ENCODE measurements at places on chromosomes 7 and 10. TPM values are rescaled to one million over a fixed set of nuclear protein-coding genes. Genes with fewer than 3 reads are reported as not detected.

- H3K36me3 ChIP-seq = no peaks in the 10 kb centered on the region
- peak overlapping the region; percentile 96 for H3K27ac ChIP-seq
- peak overlapping the region; percentile 95 for H3K4me3 ChIP-seq
- H3K4me1 ChIP-seq = peaks cover 39% of the 10 kb centered on the region
These were observed 911 bp upstream of the HNRNPH3 start for GRCh38 chr10:68330852-68331454.

- no peak overlapping the region for H3K4me3 ChIP-seq
- no peaks in the 10 kb centered on the region for H3K27me3 ChIP-seq
- no peak for DNase-seq
- H3K36me3 ChIP-seq = no peaks in the 10 kb centered on the region
- no peak overlapping the region for H3K27ac ChIP-seq
These were observed 2.6 kb upstream of the MYL7 start for GRCh38 chr7:44143646-44144250.

- no peaks in the 10 kb centered on the region for H3K4me1 ChIP-seq
- no peak overlapping the region for H3K4me3 ChIP-seq
- H3K27ac ChIP-seq = no peak overlapping the region
- no peaks in the 10 kb centered on the region for H3K27me3 ChIP-seq
These were observed 130.8 kb downstream of the CUL2 start for GRCh38 chr10:34959321-34959720.

DNA sequence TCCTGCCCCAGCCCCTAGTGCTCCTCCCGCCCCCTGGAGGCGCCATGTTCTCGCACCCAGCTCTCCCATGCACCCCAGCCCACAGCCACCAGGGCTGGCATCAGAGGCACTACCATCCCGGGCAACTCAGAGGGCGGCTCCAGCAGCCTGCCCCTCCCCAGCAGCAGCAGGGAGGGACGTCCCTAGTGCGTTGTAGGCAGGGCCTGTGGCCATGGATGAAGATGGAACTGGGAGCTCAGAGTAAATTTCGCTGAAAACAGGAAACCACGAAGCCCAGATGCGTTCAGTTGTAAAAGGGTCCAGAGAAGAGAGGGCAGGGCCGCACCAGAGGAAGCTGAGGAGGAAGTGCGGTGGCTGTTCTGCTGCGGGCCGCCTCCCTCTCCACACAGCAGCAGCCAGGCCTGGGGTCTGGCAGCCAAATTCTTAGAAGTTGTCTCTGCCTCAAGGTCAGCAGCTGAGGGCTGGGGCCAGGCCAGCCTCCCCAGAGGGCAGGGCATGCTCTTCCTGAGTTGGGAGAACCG is 24.6 kb downstream of the VSIR start:
- peaks cover 100% of the 10 kb centered on the region for H3K4me1 ChIP-seq
- H3K36me3 ChIP-seq = peaks cover 24% of the 10 kb centered on the region
- peak overlapping the region; percentile 39 for H3K4me3 ChIP-seq
- peak; percentile 86 for DNase-seq

DNA sequence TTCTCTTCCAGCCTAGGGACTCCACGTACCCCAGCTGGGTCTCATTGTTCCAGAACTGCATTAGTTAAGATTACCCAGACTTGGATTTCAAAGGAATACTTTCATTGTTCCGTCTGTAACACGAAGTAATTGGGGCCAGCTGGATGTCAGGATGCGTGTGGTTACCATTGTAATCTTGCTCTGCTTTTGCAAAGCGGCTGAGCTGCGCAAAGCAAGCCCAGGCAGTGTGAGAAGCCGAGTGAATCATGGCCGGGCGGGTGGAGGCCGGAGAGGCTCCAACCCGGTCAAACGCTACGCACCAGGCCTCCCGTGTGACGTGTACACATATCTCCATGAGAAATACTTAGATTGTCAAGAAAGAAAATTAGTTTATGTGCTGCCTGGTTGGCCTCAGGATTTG is 21.0 kb downstream of the LRRC17 start:
- no peaks in the 10 kb centered on the region for H3K27me3 ChIP-seq
- no peaks in the 10 kb centered on the region for H3K36me3 ChIP-seq
- H3K4me1 ChIP-seq = no peaks in the 10 kb centered on the region
- no peak overlapping the region for H3K27ac ChIP-seq
- DNase-seq = no peak
- no peak overlapping the region for H3K4me3 ChIP-seq

- H3K36me3 ChIP-seq = no peaks in the 10 kb centered on the region
- no peaks in the 10 kb centered on the region for H3K4me1 ChIP-seq
- no peak overlapping the region for H3K27ac ChIP-seq
These were observed 136.8 kb upstream of the YAE1 start for GRCh38 chr7:39429421-39429820.

The SMKR1 gene
- total RNA-seq = 1.2 TPM

The COX15 gene
- total RNA-seq = 32.1 TPM

- H3K27me3 ChIP-seq = no peaks in the 10 kb centered on the region
- H3K4me3 ChIP-seq = no peak overlapping the region
- H3K4me1 ChIP-seq = no peaks in the 10 kb centered on the region
- H3K27ac ChIP-seq = no peak overlapping the region
- no peaks in the 10 kb centered on the region for H3K36me3 ChIP-seq
These were observed 190.1 kb downstream of the SUGCT start for GRCh38 chr7:40324914-40325313.

DNA sequence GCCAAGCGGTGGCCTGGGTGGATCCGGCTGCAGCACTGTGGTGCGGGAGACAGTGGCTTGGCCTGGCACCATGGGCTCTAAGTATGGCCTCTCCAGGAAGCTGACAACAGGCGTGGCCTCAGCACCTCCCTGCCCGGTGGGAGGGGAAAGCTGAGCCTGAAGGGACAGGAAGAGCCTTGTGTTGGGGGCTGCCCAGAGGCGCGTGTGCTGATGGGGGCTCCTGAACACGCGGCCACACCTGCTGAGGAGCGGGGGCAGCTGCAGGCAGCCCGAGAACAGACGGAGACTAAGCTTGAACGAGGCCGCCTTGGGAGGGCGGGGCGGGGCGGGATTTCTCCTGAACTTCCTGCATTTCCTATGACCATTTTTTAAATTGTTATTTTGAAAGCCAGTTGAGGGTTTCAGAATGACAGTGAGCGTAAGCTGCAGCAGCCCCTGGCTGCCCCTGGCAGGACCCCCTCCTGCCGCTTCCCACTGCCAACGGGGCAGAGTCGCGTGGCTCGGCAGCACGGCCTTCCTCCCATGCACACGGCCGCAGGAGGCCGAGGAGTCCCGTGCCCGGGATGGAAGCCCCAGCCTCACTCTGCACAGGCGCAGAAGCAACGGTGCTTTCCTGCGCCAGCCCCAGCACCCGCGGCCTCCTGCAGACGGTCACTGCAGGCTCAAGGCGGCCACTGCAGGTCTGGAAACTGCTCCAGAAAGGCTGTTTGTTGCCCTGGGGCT is 43.2 kb downstream of the DPYSL4 start:
- H3K36me3 ChIP-seq = no peaks in the 10 kb centered on the region
- H3K4me3 ChIP-seq = no peak overlapping the region
- peak overlapping the region; percentile 8 for H3K27ac ChIP-seq
- H3K27me3 ChIP-seq = no peaks in the 10 kb centered on the region

GRCh38 chr10:122034149-122034756 is 45.3 kb downstream of the TACC2 start:
- H3K36me3 ChIP-seq = no peaks in the 10 kb centered on the region
- no peak overlapping the region for H3K27ac ChIP-seq
- H3K27me3 ChIP-seq = no peaks in the 10 kb centered on the region
- H3K4me3 ChIP-seq = no peak overlapping the region
- no peak for DNase-seq
- H3K4me1 ChIP-seq = no peaks in the 10 kb centered on the region

DNA sequence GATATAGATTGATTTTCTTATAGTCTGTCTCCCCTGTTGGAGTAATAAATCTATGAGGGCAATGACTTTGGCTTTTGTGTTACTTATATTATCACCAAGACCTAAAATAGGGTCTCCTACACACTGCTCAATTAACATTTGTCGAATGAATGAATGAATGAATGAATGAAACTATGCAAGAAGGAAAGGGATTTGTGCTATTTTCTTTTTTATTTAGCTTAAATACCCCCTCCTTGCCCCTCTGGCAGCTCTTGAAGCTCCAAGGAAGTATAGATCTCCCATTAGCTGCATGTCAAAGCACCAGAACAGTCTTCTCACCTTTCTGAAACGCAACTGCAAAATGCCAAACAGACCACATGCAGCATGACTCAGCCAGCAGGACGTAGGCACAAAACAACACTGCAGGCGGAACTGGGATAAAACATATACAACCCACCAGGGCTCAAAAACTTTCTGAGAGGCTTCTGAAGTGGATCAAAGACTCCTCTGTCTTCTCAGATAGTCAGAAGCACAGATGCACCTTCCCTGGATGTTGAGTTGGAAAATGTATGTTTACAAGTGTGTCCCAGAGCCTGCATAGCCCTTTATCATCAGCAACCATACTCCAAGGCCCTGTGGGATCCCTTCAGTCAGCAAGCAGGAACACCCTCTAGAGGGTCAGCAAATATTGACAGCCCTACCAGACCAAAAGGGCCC is 187.8 kb downstream of the NPSR1 start:
- H3K4me1 ChIP-seq = no peaks in the 10 kb centered on the region
- H3K27ac ChIP-seq = no peak overlapping the region
- H3K36me3 ChIP-seq = no peaks in the 10 kb centered on the region

- H3K4me1 ChIP-seq = peaks cover 56% of the 10 kb centered on the region
- DNase-seq = no peak
- peak overlapping the region; percentile 67 for H3K27ac ChIP-seq
These were observed 60.2 kb downstream of the MKI67 start for GRCh38 chr10:128065881-128066534.

The CLEC2L gene
- total RNA-seq = not detected

The PCLO gene
- not detected for total RNA-seq

GRCh38 chr10:30247704-30248103 is 101.4 kb downstream of the MTPAP start:
- H3K27me3 ChIP-seq = no peaks in the 10 kb centered on the region
- H3K4me1 ChIP-seq = no peaks in the 10 kb centered on the region
- no peak for DNase-seq

- no peaks in the 10 kb centered on the region for H3K36me3 ChIP-seq
- no peaks in the 10 kb centered on the region for H3K27me3 ChIP-seq
- no peak for DNase-seq
- no peak overlapping the region for H3K4me3 ChIP-seq
- H3K27ac ChIP-seq = no peak overlapping the region
- H3K4me1 ChIP-seq = peaks cover 5% of the 10 kb centered on the region
These were observed 4.6 kb upstream of the RBAK start for GRCh38 chr7:5041047-5041446.

DNA sequence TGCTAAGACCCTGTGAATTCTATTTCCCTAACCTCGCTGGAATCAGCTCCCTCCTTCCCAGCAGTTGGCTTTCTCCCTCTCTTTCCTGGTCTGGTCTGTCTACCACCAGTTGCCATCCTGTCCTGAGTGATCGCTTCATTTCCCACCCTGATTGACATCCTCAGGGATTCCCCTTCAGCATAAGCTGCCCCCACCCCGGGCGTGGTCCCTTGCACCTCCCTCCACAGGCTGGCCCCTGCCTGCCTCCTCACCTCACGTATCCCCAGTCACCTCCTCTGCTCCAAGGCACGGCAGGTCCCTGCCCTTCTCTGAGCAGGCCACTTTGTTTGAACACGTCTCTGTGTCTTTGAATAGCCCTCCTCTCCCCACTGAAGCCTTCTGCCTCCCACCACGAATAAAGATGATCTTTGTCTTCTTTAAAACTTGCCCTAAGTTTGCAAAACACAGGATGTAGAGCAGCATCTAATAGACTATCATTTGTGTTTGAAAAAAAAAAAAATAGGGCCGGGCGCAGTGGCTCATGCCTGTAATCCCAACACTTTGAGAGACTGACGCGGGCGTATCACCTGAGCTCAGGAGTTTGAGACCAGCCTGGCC is 233.5 kb downstream of the CUX1 start:
- no peaks in the 10 kb centered on the region for H3K36me3 ChIP-seq
- DNase-seq = no peak
- no peak overlapping the region for H3K27ac ChIP-seq
- no peaks in the 10 kb centered on the region for H3K4me1 ChIP-seq
- no peak overlapping the region for H3K4me3 ChIP-seq
- H3K27me3 ChIP-seq = no peaks in the 10 kb centered on the region

The POU6F2 gene
- total RNA-seq = not detected

The SFRP5 gene
- not detected for total RNA-seq

The CCDC136 gene
- 20.4 TPM for total RNA-seq
